ENCODE measurements at places on chromosomes 5 and 9.

- DNase-seq, result no peak
Observed at GRCh38 chr5:150641006-150641570, 628 bp downstream of the SYNPO start.

GRCh38 chr9:83582029-83582428 lies 40.9 kb upstream of the IDNK start:
- DNase-seq, result no peak

DNA sequence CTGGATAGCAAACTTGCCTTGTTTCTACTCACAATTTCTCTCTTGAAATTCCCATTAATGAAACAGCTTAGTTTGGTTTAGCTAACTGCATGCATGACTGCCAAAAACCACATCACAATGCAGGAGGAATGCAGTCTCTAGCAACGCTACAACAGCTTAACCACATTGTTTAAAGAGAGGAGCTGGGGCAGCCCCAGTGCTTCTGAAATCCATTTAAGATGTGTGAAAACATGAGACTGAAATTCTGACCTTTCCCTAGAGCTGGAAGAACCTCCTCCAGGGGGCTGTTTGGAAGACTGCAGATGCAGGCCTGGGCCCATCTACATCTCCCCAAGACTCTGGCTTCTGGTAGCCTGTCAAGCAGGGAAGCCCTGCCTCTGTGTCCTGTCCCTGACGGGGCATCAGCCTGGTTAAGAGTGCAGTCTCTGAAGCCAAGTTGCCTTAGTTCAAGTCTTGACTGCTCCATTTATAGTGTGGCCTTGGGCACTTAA lies 157.1 kb downstream of the ZNF462 start:
- DNase-seq, result no peak

DNA sequence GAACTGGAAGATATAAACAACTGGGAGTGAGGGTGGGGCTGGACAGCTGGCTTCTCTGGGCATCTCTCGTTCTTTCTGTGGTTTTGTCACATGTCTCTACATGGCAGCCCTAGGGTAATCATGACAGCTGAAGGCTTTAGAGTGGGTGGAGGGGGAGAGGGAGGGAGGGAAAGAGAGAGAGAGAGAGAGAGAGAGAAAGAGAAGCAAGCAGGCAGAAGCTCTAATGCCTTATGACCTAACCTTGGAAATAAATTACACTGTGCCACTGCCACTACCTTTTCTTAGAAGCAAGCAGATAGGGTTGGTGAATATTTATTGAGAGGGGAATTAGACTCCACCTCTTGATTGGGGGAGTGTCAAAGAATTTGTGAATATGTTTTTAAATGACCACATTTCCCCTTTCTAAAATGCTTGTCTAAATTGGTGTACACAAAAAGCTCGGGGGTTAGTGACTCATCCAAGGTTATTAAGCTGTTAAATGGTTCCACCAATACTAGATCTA lies 2.6 kb upstream of the DAPK1 start:
- DNase-seq, result no peak

GRCh38 chr5:76710991-76711390 lies 4.9 kb upstream of the F2R start:
- DNase-seq, result no peak

DNA sequence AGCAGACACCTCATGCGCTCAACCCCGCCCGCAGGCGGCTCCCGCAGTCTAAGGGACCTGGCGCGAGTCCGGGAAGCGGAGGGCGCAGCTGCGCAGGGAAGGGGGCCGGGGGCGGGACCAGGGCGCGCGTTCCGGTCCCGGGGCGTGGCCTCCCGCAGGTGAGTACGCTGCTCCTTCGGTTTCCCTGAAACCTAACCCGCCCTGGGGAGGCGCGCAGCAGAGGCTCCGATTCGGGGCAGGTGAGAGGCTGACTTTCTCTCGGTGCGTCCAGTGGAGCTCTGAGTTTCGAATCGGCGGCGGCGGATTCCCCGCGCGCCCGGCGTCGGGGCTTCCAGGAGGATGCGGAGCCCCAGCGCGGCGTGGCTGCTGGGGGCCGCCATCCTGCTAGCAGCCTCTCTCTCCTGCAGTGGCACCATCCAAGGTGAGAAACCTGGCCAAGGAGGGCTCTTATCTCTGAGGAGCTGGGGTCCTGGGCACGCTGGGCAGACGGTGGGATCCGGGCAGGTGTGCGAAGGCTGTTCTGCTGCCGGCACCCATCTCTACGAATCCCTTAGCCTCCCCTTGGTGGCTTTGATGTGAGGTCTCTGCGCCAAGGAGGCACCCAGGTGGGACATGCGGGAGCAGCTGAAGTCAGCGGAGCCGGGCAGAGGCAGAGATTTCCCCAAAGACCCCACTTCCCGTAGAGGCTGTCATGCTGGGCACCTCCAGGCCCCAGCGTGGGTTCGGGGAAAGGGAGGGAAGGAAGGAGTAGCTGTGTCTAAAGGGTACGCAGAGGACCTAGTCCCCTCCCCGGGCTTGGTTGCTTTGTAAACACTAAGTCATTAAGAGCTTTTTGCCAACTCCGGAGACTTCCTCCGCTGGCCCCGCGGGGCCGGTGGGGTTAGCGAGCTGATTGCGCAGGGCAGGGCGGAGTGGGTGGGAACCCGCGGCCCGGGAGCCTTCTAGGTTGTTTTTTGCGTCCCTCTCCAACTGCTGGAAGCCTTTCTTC lies at the start of gene F2RL1:
F2RL1 (plus strand) TSS at position 187 of the 988 bp plus-strand sequence; CDS start at position 340, 153 bp downstream.
- no peak for DNase-seq

DNA sequence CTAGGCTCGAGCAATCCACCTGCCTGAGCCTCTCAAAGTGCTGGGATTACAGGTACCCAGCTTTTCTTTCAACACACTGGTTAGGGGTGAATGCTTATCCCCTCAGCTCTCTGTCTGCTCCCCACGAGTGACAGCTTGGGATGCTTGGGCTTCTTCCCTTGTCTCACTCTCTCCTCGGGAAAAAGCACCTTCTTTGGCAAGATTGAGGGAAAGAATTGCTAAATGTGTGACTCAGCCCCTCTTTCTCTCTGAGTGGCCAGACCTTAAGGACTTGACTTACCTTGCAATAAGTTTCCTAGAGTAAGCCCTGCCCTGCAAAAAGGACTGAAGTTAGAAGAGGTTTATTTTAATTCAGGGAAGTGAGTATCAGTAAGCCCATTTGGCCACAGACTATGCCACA lies 68.1 kb upstream of the ERBIN start:
- DNase-seq, result no peak

DNA sequence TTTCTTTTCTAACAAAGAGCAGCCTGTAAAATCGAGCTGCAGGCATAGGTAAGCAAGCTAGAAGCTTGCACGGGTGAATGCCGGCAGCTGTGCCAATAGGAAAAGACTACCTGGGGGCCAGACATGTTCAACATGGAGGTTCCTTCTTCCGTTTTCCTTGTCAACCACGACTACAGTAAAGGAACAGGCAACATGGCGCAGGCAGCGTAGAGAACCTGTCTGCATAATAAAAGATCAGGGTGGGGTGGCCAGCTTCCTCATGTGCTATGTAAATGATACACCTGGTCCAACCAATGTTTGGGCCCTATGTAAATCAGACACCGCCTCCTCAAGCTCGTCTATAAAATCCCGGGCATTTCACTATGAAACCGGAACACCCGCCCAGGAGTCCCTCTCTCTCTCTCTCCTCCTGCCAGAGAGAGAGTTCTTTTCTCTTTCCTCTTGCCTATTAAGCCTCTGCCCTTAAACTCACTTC lies 103.8 kb upstream of the LIFR start:
- DNase-seq, result no peak

GRCh38 chr9:123756484-123757106 lies 173.3 kb downstream of the DENND1A start:
- DNase-seq, result no peak

- no peak for DNase-seq
Observed at GRCh38 chr5:59126708-59127573, 544.1 kb downstream of the RAB3C start.

GRCh38 chr9:131585375-131585774 lies 40.1 kb downstream of the PRRT1B start:
- peak; percentile 60 for DNase-seq

GRCh38 chr5:113405530-113405929 lies 29.3 kb downstream of the TSSK1B start:
- DNase-seq, result no peak

DNA sequence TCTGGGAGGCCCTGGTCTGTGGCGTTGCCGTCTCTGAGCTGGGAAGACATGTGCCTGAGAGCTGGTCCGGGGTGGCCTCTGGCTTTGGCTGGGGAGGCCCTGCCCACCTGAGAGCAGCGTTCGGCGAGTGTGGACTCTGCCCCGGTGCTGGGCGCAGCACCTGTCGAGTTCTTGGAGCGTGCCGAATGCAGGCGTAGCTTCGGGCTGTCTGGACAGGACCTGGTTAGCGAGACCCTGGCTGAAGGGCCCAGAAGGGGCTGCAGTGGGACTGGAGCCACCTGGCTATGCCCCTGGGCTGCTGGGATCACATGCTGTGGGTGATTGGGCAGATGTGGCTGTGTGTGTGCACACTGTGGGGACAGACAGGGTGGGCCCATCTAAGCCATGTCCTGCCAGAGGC lies 56.5 kb downstream of the RXRA start:
- DNase-seq, result no peak

GRCh38 chr5:159907689-159908590 lies 8.3 kb upstream of the ADRA1B start:
- DNase-seq, result no peak

DNA sequence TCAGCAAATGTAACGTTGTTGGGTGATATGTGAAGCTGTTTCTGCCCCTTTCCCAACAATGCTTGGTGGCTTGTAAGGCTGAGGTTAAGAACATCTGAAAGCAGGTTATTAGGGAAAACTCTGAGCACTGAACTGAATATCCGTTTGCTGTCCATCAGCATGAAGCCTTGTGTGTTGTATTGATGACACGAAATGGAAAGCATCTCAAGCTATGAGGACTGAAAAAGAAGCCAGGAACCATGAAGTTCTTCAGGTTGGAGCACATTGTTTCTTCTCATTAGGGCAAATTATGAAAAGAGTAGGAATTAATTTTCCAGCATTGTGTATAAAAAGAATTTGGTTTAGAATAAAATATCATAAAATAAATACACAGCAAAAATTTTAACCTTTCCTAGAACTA lies 106.8 kb downstream of the IZUMO3 start:
- no peak for DNase-seq

DNA sequence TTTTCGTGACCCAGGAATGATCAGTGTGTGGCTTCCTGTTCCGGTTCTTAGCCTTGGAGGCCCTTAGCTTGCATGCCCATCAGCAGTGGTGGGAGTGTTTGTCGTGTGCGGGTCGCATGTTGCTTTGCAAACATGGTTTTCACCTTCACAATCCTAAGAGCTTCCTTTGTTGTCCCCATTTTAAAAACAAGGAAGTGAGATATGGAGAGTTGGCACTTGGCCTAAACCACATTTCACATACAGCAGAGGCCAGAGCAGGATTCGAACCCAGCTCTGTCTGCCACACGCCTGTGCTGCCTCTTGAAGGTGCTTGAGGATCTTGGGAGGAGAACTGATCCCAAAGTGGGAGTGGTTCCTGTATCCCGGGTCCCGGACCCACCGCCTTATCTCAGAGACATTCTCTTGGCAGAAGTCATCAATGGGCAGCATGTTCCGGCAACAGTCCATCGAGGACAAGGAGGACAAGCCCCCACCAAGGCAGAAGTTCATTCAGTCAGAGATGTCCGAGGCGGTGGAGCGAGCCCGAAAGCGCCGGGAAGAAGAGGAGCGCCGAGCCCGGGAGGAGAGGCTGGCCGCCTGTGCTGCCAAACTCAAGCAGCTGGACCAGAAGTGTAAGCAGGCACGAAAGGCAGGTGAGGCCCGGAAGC lies 38.2 kb upstream of the POMT1 start:
- DNase-seq, result no peak

GRCh38 chr9:36843964-36844363 lies 190.1 kb downstream of the PAX5 start:
- DNase-seq, result no peak

DNA sequence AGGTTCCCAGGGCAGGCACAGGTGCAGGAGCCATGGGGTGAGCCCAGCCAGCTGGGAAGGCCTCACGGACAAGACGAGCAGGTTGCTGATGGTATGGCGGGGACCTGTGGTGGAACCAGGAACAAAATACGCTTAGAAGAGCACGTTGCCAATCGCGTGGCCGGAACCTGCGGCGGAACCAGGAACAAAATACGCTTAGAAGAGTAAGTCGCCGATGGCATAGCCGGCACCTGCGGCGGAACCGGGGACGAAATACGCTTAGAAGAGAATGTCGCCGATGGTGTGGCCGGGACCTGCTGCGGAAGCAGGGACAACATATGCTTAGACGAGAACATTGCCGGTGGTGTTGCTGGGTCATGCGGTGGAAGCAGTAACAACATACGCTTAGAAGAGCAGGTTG lies 23.5 kb upstream of the SPATA31E1 start:
- no peak for DNase-seq

DNA sequence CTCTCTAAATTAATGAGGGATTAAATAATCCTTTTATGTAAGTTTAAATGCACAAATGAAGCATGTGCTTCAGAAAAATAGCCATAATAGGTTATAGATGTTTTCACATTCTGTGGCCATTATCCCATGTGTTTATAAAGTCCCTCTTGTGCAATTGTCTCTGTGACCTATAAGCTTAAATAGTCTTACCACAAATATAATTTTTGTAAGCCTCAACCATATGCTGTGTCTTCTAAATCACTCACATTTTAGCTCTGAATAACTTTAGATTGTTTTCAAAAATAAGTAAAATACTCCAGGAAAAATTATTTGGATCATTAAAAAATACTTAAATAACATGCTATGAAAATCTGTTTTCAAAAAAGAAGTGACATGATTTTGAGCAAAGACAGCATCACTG lies 1894.7 kb downstream of the MAT2B start:
- DNase-seq, result no peak

DNA sequence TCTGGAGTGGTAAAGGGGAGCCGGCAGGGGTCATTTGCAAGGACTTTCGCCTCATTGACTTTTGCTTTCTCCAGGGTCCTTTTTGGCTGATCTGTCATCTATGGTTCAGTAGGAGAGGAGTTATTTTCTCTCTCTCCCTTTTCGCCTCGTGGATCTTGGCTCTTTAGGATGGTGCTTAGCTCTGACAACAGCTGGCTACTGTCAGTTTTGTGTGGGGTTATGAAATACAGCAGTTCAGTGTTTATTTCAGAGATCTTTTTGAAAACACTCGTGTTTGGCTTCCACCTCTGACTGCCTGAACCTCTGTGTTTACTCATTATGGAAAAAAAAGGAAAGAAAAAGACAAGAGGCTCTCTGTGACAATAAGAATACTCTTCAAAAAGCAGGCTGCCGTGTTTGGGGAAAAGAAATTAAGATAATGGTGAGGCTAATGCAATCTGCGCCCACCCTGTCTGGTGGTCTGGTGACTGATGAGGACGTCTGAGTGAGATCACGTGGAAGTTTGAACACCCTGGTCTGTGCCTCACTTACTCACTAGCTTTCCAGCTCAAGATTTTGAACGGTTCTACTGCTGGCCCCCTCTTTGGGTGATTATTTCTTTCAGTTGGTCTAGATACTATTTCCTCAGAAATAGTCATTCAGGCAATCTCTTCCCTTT lies 567.7 kb downstream of the CAAP1 start:
- no peak for DNase-seq

GRCh38 chr5:137565450-137565849 lies 66.3 kb upstream of the SPOCK1 start:
- DNase-seq, result no peak

- DNase-seq, result no peak
Observed at GRCh38 chr5:9176641-9177040, 369.2 kb downstream of the SEMA5A start.
